ENCODE measurements at places on chromosomes 5 and 9.

- no peak for DNase-seq
These were observed 2.6 kb downstream of the CLPTM1L start for GRCh38 chr5:1342268-1342667.

DNA sequence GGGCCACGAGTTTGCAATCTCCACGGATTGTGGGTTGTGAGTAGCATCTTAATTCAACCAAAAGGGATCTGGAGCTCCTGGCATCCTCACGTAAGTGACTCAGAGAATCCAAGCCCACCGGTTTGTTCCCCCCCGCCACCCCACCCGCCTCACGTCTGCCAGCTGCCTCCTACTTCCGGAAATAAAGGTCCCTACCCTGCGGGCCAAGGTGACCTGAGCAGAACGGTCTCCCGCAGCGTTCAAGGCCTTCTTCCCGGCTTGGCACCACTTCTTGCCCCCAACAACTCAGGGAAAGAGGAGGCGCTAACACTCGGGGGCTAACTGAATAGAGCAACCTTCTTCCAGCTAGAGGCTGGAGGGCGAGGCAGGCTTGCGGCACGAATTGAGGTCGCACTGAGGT lies 8.8 kb upstream of the GPRIN1 start:
- no peak for DNase-seq

DNA sequence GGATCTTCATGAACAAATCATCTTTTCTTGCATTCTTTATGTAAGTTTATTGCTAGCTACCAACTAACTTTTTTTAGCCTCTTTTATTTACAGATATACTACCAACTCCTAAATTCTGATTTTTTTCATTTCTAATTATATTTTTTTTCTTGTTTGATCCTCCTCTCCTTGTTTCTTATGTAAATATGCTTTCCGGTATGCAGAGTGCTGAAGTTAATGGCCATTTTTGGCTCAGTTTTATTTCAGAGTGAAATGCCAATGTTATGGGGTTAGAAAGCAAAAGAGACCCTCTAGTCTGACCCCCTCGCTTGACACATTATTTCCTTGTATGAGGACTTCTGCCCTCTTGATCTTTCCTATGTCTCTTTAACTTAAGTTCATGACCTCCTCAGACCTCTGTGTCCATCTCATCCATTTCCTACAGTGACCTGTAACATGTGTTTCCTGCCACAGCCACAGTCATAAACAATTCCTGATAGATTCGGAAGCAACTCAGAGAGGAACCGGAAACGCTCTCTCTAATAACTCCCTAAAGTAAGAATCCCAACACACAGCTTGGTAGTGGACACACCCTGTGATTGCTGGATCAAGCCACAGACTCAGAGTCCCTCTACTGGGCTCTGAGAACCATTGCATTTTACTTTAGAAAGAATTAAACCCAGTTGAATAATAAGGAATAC lies 42.9 kb upstream of the AFAP1L1 start:
- DNase-seq = no peak

DNA sequence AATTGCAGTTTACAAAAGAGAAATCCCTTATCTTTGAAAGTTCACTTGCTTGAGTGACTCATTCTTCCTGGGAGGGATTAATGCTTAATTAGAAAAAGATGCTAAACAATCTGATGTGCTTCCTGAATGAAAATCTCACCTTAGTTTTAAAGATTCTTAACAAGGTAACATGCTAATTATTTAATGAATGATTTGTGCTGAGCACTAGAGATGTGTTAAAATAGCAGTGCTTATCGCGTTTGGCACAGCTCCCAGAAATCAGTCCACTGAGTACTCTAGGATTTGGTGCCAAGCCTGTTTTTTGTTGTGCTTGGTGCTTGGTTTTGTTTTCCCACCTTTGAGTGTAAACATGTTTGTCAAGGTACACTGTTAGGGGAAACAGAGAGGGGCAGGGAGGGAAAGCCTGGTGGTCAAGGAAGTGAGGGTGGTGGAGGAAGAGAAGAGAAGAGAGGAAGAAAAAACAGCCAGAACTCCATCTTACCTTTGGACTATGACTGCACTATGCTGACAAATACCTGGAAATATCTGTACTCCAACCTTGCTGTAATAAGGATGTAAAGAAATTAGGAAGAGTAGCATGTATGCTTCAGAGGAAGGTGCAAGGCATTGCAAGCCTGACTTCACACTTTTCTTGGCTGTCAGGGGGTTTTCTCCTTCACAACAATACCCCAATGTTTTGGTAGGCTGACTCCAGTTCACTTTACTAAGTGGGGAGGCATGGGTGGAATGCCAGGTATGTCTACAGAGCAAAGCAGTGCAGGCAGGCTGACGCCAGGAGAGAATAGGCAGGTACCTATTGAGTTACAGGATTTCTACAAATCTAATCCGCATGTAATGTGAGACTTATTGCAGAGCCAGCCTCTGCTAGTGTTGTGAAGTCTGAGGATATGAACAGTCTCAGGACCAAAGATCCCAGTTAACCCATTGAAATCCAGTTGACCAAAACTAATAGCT lies 157.2 kb upstream of the ISL1 start:
- DNase-seq = no peak

GRCh38 chr9:72542917-72543316 lies 21.5 kb downstream of the TMC1 start:
- no peak for DNase-seq
